ENCODE measurements at places on chromosomes 3 and 15.

GRCh38 chr15:77369168-77369567, 50.7 kb downstream of the PEAK1 start:
- no peaks in the 10 kb centered on the region for H3K4me1 ChIP-seq
- H3K4me3 ChIP-seq, result no peak overlapping the region
- no peak overlapping the region for H3K27ac ChIP-seq
- H3K27me3 ChIP-seq, result no peaks in the 10 kb centered on the region

GRCh38 chr15:38714309-38715072, 149.9 kb upstream of the RASGRP1 start:
- H3K4me3 ChIP-seq, result no peak overlapping the region
- no peaks in the 10 kb centered on the region for H3K4me1 ChIP-seq
- no peak for DNase-seq
- no peaks in the 10 kb centered on the region for H3K36me3 ChIP-seq
- H3K27ac ChIP-seq, result no peak overlapping the region

DNA sequence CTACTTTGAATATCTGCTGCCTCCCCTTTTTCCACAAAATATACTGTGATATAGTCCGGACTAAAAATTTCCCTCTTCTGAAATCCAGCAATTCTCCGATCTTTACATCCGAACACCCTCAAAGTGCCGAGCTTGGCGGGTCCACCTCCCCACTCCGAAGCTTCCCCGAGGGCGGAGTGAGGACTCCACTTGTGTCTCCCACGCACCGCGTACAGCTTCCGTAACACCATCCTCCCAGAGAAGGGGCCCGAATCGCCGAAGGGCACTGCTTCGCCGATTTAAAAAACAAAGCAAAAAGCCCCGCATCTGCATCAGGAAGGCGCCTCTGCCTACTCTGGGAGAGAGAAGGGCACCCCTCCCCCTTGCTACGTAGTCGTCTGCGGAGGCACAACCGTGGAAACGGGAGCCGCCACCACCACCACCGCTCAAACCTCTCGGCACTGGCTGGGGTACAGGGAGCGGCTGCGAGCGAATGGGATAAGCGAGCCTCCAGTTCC, 551 bp downstream of the NCBP2 start:
- no peak for DNase-seq
- H3K4me3 ChIP-seq, result peak overlapping the region; percentile 99
- H3K27me3 ChIP-seq, result no peaks in the 10 kb centered on the region
- H3K27ac ChIP-seq, result peak overlapping the region; percentile 99
- H3K4me1 ChIP-seq, result peaks cover 31% of the 10 kb centered on the region
- peaks cover 20% of the 10 kb centered on the region for H3K36me3 ChIP-seq

DNA sequence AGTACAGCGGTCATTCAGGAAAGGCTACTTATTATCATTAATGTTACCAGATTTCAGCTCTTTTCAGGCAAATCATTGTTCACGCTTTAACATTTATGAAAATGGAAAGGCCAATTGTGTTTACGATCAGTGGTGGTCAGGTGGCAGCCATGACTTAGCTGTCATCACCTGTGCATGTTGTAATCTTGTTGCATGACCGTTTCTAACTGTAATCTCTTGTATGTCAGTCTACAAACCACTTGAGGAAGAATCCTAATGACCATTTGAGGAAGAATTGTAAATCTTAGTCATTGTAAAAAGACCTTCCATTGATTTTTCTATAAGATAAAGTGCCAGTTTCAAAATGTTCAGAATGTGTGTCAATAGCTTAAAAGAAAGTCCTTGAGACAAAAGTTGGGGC, 100.4 kb downstream of the SERPINI1 start:
- H3K4me3 ChIP-seq, result no peak overlapping the region
- no peaks in the 10 kb centered on the region for H3K36me3 ChIP-seq
- H3K4me1 ChIP-seq, result no peaks in the 10 kb centered on the region
- no peaks in the 10 kb centered on the region for H3K27me3 ChIP-seq

DNA sequence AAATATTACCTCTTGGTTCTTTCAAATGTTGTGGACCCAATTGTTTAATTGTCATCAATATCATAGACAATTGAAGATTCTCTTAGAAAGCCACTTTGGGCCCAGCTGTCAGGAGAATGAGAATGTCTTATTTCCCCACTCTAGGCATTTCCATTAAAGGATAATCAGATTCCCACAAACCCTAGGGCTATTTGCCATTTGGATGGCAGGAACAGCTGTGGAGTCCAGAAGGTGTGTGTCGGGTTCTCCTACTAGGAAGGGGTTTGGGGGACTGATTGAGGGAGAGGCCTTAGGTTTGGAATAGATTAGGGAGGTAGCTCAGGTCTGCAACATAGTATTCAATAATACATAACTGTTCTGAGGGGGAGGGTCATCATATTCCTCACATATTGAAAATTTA, 35.2 kb upstream of the PLSCR5 start:
- no peaks in the 10 kb centered on the region for H3K27me3 ChIP-seq
- DNase-seq, result no peak
- H3K4me3 ChIP-seq, result no peak overlapping the region
- no peaks in the 10 kb centered on the region for H3K36me3 ChIP-seq
- H3K4me1 ChIP-seq, result no peaks in the 10 kb centered on the region

GRCh38 chr3:171678971-171679492, 131.3 kb downstream of the PLD1 start:
- H3K27ac ChIP-seq, result peak overlapping the region; percentile 49
- no peak for DNase-seq
- peaks cover 12% of the 10 kb centered on the region for H3K4me1 ChIP-seq
- no peaks in the 10 kb centered on the region for H3K27me3 ChIP-seq
- no peak overlapping the region for H3K4me3 ChIP-seq

DNA sequence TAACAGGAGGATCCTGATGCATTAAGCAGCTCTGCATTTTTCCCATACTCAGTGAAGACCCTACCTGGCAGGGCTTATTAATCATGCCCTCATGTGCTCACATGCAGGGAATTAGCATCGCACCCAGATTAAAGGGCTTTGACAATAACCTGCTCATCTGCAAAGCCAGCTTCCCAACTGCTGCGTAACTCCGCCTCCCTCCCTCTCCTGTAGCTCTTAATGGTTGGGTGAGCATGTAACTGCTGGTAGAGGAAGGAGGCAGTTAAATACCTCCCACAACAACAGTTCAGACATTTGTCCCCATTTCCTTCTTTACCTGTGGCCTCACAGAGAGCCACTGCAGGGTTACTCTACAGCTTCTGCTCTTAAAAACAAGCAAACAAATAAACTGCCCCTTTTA, 203.6 kb upstream of the WNT5A start:
- H3K27ac ChIP-seq, result no peak overlapping the region
- H3K27me3 ChIP-seq, result peaks cover 19% of the 10 kb centered on the region
- no peaks in the 10 kb centered on the region for H3K36me3 ChIP-seq

DNA sequence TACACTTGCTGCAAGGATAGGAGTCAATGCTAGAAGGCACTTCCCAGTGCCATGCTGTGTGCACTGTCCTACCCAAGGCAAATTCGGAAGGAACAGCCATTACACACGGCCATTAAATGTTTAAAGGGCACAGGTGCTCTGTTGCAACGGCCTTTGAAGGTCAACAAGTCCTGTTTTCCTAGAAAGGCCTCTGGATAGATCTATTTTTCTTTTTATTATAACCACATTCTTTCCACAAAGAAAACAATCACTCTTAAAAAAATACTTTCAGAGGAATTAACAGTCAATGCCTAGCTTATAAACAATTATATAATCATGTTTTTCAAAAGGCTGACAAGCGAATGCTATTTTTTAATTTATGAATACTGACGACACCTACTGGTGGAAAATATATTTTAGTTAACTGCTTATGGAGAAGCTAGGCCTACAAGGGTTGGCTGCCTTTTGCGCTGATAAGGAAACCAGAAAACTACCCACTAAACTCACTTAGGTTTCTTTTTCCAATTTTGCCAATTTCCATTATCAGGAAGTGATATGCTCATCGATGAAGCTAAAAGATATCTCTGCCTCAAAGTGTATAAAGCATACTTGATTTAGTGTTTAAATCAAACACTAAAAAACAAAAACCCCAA, 2.4 kb downstream of the ARHGEF3 start:
- H3K36me3 ChIP-seq, result no peaks in the 10 kb centered on the region
- H3K4me1 ChIP-seq, result peaks cover 46% of the 10 kb centered on the region
- H3K27ac ChIP-seq, result peak overlapping the region; percentile 77
- no peak for DNase-seq
- H3K4me3 ChIP-seq, result peak overlapping the region; percentile 88

GRCh38 chr3:172061724-172062184, 22.4 kb downstream of the FNDC3B start:
- H3K27ac ChIP-seq, result no peak overlapping the region
- H3K27me3 ChIP-seq, result no peaks in the 10 kb centered on the region
- no peak overlapping the region for H3K4me3 ChIP-seq
- peaks cover 16% of the 10 kb centered on the region for H3K36me3 ChIP-seq

GRCh38 chr3:2236203-2236602, 137.5 kb downstream of the CNTN4 start:
- H3K4me3 ChIP-seq, result no peak overlapping the region
- no peaks in the 10 kb centered on the region for H3K36me3 ChIP-seq
- no peaks in the 10 kb centered on the region for H3K4me1 ChIP-seq
- H3K27ac ChIP-seq, result no peak overlapping the region
- no peaks in the 10 kb centered on the region for H3K27me3 ChIP-seq

DNA sequence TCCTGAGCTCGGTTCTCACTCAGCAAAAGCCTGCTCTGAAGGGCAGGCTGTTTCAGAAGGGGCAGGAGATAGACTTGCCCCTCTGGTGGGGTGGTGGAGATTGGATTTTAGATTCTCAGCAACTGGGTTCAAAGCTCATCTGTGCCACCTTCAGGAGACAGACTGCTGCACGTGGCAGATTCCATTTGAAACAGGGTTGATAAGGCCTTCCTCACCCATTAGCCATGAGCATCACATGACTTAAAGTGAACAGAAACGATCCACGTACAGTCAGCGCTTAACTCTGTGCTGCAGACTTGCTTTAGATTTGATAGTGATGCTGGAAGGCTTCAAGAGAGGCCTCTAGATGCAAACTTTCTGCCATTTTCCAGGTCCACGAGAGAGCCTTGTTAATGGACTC, 35.0 kb upstream of the MGLL start:
- H3K27me3 ChIP-seq, result peaks cover 19% of the 10 kb centered on the region
- H3K27ac ChIP-seq, result no peak overlapping the region
- peaks cover 4% of the 10 kb centered on the region for H3K4me1 ChIP-seq
- H3K36me3 ChIP-seq, result no peaks in the 10 kb centered on the region
- no peak for DNase-seq
- H3K4me3 ChIP-seq, result no peak overlapping the region

- H3K27ac ChIP-seq, result no peak overlapping the region
- peaks cover 3% of the 10 kb centered on the region for H3K27me3 ChIP-seq
- no peaks in the 10 kb centered on the region for H3K36me3 ChIP-seq
- no peak for DNase-seq
Measured at GRCh38 chr3:14540821-14541385, 761 bp upstream of the GRIP2 start.

- H3K4me1 ChIP-seq, result peaks cover 45% of the 10 kb centered on the region
- no peak for DNase-seq
- H3K36me3 ChIP-seq, result peaks cover 3% of the 10 kb centered on the region
- H3K4me3 ChIP-seq, result no peak overlapping the region
- no peaks in the 10 kb centered on the region for H3K27me3 ChIP-seq
Measured at GRCh38 chr3:61725851-61726333, 164.5 kb downstream of the PTPRG start.

DNA sequence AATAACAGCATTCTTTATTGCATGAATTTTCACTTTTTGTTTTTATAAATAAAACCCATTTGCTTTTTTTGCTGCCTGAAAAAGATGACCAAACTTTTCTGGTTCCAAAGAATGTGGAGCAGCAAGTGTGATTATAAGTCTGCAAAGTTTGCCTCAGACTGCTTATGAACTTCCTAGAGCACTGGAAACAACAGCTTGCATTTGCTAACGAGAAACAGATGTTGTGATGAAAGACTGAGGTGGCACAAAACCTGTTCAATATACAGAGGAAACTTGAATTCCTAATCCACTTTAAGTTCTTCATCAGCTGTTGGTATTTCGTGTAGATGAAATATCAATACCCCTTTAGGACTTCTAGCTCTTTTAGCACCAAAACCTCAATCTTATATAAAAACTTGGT, 9.3 kb downstream of the ZPLD1 start:
- DNase-seq, result no peak
- H3K4me1 ChIP-seq, result peaks cover 4% of the 10 kb centered on the region
- no peak overlapping the region for H3K4me3 ChIP-seq
- no peaks in the 10 kb centered on the region for H3K36me3 ChIP-seq
- H3K27me3 ChIP-seq, result no peaks in the 10 kb centered on the region
- H3K27ac ChIP-seq, result no peak overlapping the region

- H3K36me3 ChIP-seq, result no peaks in the 10 kb centered on the region
- no peak overlapping the region for H3K27ac ChIP-seq
- peaks cover 8% of the 10 kb centered on the region for H3K4me1 ChIP-seq
- H3K4me3 ChIP-seq, result no peak overlapping the region
- no peaks in the 10 kb centered on the region for H3K27me3 ChIP-seq
Measured at GRCh38 chr15:49438962-49439631, 16.1 kb downstream of the FGF7 start.

DNA sequence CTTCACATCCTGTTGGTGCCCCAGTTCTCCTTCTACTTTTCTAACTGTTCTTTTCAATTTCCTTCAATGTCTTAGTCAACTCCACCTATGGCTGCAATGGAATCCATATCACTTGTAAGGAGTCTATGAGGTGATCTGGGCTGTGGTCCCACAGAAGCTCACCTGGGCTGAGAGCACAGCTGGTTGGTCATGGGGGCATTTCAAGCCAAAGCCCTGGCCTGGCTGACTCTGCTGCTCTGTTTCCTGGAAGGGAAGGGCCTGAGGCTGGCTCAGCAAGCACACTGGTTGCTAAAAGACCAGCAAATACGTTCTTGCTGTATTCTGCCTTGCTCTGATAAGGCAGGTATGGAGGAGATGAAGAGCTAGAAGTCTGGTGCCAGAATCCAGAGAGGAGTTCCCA, 29.0 kb downstream of the AMOTL2 start:
- DNase-seq, result no peak
- peaks cover 19% of the 10 kb centered on the region for H3K4me1 ChIP-seq
- H3K36me3 ChIP-seq, result peaks cover 5% of the 10 kb centered on the region
- H3K27ac ChIP-seq, result no peak overlapping the region
- H3K4me3 ChIP-seq, result no peak overlapping the region
- no peaks in the 10 kb centered on the region for H3K27me3 ChIP-seq

DNA sequence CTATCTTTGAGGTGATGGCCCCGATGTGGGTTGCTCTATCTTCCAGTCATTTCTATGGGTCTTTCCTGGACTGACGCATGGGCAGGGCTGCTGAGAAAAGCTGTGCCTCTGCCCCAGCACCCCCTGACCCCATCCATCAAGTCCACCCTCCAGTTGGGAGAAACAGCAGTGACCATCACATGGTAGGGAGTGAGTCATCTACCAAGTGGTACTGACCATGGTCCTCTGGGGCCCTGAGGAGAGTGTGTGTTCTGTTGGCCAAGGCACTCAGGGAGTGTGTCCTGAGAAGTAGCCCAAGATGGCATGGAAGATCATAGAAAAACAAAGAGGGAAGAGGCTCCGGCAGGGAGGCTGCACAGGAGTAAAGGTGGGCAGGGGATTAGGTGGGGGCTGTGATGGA, 1.6 kb upstream of the DNAH1 start:
- H3K27me3 ChIP-seq, result peaks cover 3% of the 10 kb centered on the region
- no peak overlapping the region for H3K4me3 ChIP-seq
- H3K4me1 ChIP-seq, result peaks cover 12% of the 10 kb centered on the region
- H3K27ac ChIP-seq, result no peak overlapping the region
- no peaks in the 10 kb centered on the region for H3K36me3 ChIP-seq

All from type B pancreatic cell (in vitro differentiated cells).